ENCODE measurements at places on chromosomes 6 and 20. TPM values are rescaled to one million over a fixed set of nuclear protein-coding genes. Genes with fewer than 3 reads are reported as not detected.

GRCh38 chr6:56620229-56620868 lies 22.3 kb downstream of the DST start:
- no peak overlapping the region for H3K4me3 ChIP-seq
- DNase-seq = no peak
- H3K4me1 ChIP-seq = peaks cover 7% of the 10 kb centered on the region
- H3K27ac ChIP-seq = no peak overlapping the region
- no peaks in the 10 kb centered on the region for H3K27me3 ChIP-seq

GRCh38 chr6:44458551-44458950 lies 71.0 kb downstream of the CDC5L start:
- DNase-seq = no peak
- no peaks in the 10 kb centered on the region for H3K36me3 ChIP-seq
- no peaks in the 10 kb centered on the region for H3K4me1 ChIP-seq
- no peak overlapping the region for H3K27ac ChIP-seq
- H3K27me3 ChIP-seq = no peaks in the 10 kb centered on the region
- no peak overlapping the region for H3K4me3 ChIP-seq

DNA sequence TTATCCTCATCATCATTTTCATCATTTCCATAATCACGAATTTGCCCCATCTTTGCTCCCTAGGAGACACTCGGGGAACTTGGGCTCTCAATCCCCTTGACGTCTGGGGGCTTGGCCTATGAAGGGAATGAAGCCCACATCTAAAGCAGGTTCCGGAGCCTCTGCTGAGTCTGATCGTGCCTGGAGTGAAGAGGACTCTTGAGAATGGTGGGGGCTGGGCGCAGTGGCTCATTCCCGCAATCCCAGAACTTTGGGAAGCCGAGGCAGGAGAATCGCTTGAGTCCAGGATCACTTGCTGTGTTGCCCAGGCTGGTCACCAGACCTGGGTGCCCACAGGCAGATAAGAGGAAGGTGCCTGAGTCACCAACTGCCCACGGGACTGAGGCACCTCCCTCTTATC lies 114.5 kb downstream of the SYCP2 start:
- H3K27me3 ChIP-seq = no peaks in the 10 kb centered on the region
- H3K4me3 ChIP-seq = no peak overlapping the region
- no peaks in the 10 kb centered on the region for H3K4me1 ChIP-seq
- no peak for DNase-seq
- H3K36me3 ChIP-seq = no peaks in the 10 kb centered on the region

DNA sequence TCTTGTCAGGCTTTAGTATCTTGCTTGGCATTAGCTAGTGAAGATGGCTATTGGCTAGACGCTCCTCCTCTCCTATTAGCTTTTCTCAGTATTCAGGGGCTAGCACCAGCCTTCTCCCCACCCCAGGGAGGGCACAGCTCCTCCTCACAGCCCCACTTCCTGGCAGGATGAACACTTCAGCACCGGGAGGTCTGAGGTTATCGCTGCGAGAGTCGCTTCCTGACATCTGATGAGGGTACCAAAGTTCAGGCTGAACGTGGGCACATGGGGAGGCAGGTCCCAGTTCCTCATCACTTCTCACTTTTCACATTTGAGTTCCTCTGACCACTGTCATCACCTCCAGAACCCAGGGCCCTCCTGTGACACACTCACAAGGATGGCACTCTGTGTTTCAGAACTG lies 66.6 kb downstream of the LAMA4 start:
- H3K27me3 ChIP-seq = no peaks in the 10 kb centered on the region
- H3K36me3 ChIP-seq = no peaks in the 10 kb centered on the region
- no peak overlapping the region for H3K27ac ChIP-seq
- H3K4me3 ChIP-seq = no peak overlapping the region

DNA sequence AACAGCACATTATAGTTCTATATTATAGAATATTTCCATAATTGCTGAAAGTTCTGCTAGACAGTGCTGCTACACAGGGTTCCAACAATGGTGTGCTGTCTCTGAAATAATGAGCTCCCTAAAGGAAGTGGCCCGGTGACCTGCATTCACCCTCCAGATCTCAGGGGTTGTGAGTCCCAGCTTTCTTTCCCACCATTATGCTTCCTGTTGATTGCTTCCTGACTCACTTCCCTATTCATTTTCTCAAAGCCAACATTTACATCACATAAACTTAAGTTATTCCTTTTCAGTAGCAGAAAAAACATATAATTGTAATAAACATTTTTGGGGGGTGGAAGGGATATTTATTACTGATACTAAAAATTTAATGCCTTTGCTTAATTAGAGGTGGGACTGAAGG lies 12.9 kb upstream of the CCN6 start:
- H3K27ac ChIP-seq = no peak overlapping the region
- DNase-seq = no peak
- no peak overlapping the region for H3K4me3 ChIP-seq
- H3K4me1 ChIP-seq = no peaks in the 10 kb centered on the region
- no peaks in the 10 kb centered on the region for H3K27me3 ChIP-seq

- H3K27me3 ChIP-seq = no peaks in the 10 kb centered on the region
- H3K27ac ChIP-seq = no peak overlapping the region
- H3K4me3 ChIP-seq = no peak overlapping the region
- H3K4me1 ChIP-seq = no peaks in the 10 kb centered on the region
- H3K36me3 ChIP-seq = no peaks in the 10 kb centered on the region
These were observed 114.5 kb downstream of the MMUT start for GRCh38 chr6:49348561-49348960.

DNA sequence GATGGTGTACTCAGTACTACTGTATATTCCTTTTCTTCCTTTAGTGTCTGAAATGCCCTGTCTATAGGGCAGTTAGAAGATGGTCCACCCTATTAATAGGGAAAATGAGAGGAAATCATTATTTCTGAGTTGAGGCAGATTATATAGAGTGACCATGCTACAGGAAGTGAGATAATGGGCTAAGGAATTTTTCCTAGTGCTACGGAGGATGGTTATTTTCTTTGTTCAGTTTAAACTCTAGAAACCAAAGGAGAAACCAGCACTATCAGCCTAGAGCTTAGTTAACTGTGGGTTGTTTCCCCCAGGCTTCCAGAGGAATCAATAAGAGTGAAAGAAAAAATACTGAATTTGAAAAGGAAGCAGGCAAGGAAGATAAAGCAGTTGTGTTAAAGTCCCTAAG lies 474 bp downstream of the TSBP1 start:
- no peaks in the 10 kb centered on the region for H3K27me3 ChIP-seq
- H3K4me3 ChIP-seq = no peak overlapping the region
- DNase-seq = no peak

- peaks cover 4% of the 10 kb centered on the region for H3K4me1 ChIP-seq
- H3K27me3 ChIP-seq = no peaks in the 10 kb centered on the region
- DNase-seq = no peak
- no peaks in the 10 kb centered on the region for H3K36me3 ChIP-seq
These were observed 32.8 kb upstream of the GMPR start for GRCh38 chr6:16205377-16206144.

GRCh38 chr6:151502499-151502898 lies 8.7 kb downstream of the CCDC170 start:
- H3K4me1 ChIP-seq = no peaks in the 10 kb centered on the region
- H3K4me3 ChIP-seq = no peak overlapping the region
- no peak overlapping the region for H3K27ac ChIP-seq
- no peak for DNase-seq
- H3K36me3 ChIP-seq = no peaks in the 10 kb centered on the region
- no peaks in the 10 kb centered on the region for H3K27me3 ChIP-seq

- no peaks in the 10 kb centered on the region for H3K36me3 ChIP-seq
- peaks cover 16% of the 10 kb centered on the region for H3K27me3 ChIP-seq
- H3K4me3 ChIP-seq = peak overlapping the region; percentile 73
- H3K27ac ChIP-seq = no peak overlapping the region
These were observed 525 bp downstream of the MACROD2 start for GRCh38 chr20:13995841-13996240.

GRCh38 chr6:107805504-107805903 lies 18.6 kb downstream of the SCML4 start:
- no peak overlapping the region for H3K27ac ChIP-seq
- no peaks in the 10 kb centered on the region for H3K27me3 ChIP-seq
- DNase-seq = no peak
- H3K36me3 ChIP-seq = no peaks in the 10 kb centered on the region
- H3K4me1 ChIP-seq = peaks cover 20% of the 10 kb centered on the region
- H3K4me3 ChIP-seq = no peak overlapping the region

DNA sequence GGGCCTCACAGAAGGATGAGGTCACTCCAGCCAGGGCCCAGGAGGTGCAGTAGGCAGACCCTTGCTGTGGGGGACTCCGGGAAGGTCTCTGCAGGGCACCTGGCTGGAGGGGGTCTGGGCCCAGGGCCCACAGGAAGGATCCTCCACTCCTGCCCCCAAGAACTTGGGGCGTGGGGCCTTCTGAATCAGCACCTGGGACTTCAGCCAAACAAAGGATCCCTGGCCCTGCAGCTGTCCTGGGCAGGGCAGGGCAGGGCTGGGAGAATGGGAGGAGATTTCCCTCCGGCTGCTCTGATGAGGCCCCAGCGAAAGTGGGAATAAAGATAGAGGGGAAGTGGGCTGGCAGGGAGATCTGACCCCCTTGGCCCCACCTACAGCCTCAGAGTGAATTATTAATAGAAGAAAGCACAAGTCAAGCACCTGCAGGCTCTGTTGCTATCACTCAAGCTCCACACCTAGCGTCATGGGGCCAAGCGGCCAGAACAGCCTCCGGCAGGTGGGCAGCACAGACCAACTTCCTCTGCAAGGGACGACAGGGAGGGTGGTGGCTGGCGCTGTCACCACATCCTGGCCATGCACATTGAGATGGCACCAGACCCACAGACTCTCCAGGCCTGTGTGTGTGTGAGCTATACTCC lies 61.6 kb upstream of the MRPS10 start:
- H3K4me1 ChIP-seq = no peaks in the 10 kb centered on the region
- H3K27ac ChIP-seq = no peak overlapping the region
- H3K4me3 ChIP-seq = no peak overlapping the region
- H3K36me3 ChIP-seq = no peaks in the 10 kb centered on the region
- no peak for DNase-seq

DNA sequence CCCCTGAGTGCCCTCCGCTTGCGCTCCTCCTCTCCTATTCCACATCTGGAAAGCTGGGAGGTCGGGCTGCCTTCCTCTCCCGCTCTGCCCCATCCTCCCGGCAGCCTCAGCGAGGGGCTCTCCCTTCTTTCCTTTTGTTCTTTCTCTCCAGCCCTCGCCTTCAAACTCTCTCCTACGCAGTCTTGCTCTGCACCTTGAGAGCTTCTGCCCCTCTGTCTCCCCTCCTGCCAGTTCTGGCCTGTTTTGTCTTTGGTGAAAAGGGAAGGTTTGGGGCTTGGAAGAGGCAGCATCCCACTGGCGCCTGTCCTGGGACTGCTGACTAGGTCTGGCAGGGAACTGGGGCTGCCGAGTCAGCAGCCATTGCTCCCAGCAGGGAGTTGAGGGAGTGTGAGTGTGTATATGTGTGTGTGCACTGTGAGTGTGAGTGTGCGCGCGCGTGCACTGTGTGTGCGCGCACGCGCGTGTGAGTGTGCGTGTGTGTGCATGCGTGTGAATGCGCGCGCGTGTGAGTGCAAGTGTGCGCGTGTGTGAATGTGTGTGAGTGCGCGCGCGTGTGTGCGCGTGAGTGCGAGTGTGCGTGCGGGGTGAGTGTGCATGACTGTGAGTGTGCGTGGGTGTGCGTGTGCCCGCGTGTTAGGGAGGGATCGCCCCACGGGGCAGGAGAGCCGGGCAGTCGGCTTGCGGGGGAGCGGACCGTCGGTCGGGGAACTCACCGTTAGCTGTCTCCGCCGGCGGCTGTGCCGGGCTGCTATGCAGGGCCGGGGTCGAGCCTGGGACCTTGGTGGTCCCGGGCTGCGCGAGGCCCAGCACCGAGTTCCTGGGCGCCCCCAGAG lies 523 bp downstream of the CPXM1 start:
- H3K27ac ChIP-seq = peak overlapping the region; percentile 50
- peaks cover 41% of the 10 kb centered on the region for H3K27me3 ChIP-seq
- DNase-seq = peak; percentile 66
- H3K4me1 ChIP-seq = peaks cover 15% of the 10 kb centered on the region

- no peak overlapping the region for H3K27ac ChIP-seq
- no peaks in the 10 kb centered on the region for H3K36me3 ChIP-seq
- H3K4me1 ChIP-seq = no peaks in the 10 kb centered on the region
- H3K27me3 ChIP-seq = no peaks in the 10 kb centered on the region
These were observed 147.2 kb upstream of the RPS6KA2 start for GRCh38 chr6:166774292-166774691.

DNA sequence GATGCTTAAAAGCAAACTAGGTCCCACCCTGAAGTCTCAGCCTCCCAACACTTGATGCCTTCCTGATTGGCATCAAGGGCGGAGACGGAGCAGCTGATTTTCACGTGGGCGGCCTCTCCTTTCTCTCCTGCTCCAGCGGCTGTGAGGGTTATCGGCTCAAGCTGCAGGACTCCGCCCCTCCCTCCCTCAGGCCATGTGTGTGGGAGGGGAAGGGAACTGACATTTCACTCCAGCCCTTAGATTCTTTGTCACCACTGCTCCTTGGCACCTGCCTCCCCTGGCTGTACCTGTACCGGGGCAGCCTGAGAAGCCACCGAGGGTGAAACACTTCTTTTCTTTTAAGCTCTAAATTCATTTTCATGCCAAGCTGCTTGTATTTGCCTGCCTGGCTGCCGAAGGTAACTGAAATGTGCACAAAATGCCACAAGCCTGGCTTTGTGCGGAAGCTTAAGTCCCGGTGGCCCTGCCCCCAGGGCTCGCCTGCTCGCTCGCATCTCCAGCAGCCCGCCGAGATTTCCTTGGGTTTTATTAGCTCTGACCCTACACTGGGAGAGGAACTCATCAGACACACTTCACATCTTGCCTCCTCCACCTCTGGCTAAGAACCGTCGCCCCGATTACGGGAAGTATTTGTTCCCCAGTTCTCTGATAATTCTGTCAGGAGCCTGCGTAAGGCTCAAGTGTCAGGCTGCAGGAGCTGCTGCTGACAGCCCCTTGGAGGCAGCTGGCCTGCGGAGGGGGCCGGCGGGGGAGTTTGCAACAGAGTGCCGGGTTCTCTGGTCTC lies 9.6 kb upstream of the CPNE5 start:
- peaks cover 11% of the 10 kb centered on the region for H3K4me1 ChIP-seq
- no peaks in the 10 kb centered on the region for H3K36me3 ChIP-seq
- H3K27me3 ChIP-seq = peaks cover 12% of the 10 kb centered on the region
- peak overlapping the region; percentile 50 for H3K4me3 ChIP-seq

- no peaks in the 10 kb centered on the region for H3K36me3 ChIP-seq
- H3K4me1 ChIP-seq = no peaks in the 10 kb centered on the region
These were observed 22.2 kb upstream of the PHACTR3 start for GRCh38 chr20:59581993-59582679.

GRCh38 chr20:46657618-46658017 lies 6.4 kb upstream of the SLC13A3 start:
- H3K27me3 ChIP-seq = no peaks in the 10 kb centered on the region
- H3K4me1 ChIP-seq = no peaks in the 10 kb centered on the region
- no peak overlapping the region for H3K27ac ChIP-seq
- peaks cover 10% of the 10 kb centered on the region for H3K36me3 ChIP-seq

GRCh38 chr20:57493091-57493615 lies 31.8 kb downstream of the CTCFL start:
- H3K27ac ChIP-seq = no peak overlapping the region
- DNase-seq = peak; percentile 49
- H3K4me1 ChIP-seq = peaks cover 34% of the 10 kb centered on the region

Gene RIMS1
- total RNA-seq = 2.5 TPM

Gene LHFPL5
- total RNA-seq = not detected

Gene SEL1L2
- 2.5 TPM for total RNA-seq

Gene BEND3
- 11.2 TPM for total RNA-seq

Gene AARS2
- 29.3 TPM for total RNA-seq

Gene SRSF3
- 297 TPM for total RNA-seq

Gene MUCL3
- 0.03 TPM for total RNA-seq

Gene CDH4
- 6.5 TPM for total RNA-seq
